ENCODE measurements at places on chromosomes 5 and 9.

- no peak for DNase-seq
These were observed 1025.0 kb upstream of the CDH10 start for GRCh38 chr5:25669645-25670401.

DNA sequence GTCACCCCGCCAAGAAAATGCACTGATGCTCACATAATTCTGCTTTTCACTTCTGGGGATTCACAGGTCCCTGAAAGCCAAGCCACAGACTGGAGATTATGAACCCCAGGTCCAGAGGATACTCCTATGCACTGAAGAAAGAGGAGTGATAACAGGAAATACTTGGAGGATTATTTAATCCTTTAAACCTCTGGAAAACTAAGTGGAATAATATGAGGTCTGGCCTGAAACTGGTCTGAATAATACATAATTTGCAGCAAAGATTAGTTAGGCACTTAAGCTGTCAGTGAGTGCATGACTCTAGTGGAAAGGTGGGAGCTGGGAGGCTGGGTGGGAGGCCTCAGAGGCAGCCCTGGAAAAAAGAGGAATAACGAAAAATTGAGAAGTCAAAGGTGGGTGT is 45.7 kb downstream of the MARCHF3 start:
- DNase-seq: no peak

DNA sequence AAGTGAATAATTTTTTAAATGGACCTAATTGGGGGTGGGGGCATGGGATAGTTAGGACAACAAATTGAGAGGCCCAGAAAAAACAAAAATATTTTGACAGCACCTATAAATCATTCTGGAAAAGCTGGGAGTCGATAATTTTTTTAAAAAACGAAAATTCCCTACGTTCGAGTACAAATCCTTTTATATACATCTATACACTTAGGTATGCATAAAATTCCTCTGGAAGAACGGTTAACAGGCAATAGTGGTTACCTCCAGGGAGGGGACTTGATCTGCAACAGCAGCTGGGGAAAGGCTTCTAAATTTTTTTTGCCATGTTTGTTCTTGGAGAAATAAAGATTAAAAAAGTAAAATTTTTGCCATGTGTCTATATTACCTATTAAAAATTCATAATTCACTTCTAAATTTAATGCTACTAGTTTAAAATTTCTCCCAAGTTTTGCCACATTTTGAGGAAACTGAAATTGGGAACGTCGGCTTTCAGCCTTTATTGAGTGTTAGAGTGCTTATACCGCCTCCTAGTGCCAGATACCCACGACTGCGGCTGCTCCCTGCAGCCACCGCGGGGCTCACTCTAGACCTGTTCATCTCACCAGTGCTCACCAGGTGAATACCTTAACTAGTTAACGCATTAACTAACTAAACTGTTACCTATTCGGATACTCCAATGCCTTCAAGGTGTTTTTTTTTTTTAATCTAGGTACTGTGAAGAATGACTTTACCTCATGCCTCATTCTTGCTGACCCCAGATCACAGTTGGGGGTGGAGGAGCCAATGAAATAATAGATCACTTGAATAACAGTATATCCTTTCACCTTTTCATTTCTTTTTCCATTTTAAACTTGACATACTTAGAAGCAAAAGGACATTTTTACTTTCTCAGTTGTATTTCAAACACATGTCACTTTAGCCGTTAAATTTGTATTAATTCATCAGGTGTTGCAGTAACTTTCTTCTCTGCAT is 1.8 kb upstream of the BHMT start:
- no peak for DNase-seq

DNA sequence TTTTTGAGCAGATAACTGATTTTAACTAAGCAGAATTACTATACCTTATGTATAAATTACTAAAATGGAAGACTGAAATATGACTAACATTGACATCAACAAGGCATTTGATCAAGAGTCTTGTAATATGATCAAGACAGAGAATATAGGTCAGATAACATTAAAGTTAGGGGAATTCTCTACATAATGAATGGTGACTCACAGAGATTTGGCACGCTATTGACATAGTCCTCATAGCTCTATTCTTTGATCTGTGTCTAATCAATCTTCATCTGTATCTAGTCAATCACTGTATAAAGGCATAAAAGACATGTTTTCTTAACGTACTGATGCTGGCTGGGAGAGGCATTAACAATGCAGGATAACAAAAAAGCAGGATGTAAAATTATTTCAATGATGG is 17.4 kb downstream of the ABITRAM start:
- no peak for DNase-seq

GRCh38 chr9:20611691-20612287 is 10.5 kb downstream of the MLLT3 start:
- no peak for DNase-seq

DNA sequence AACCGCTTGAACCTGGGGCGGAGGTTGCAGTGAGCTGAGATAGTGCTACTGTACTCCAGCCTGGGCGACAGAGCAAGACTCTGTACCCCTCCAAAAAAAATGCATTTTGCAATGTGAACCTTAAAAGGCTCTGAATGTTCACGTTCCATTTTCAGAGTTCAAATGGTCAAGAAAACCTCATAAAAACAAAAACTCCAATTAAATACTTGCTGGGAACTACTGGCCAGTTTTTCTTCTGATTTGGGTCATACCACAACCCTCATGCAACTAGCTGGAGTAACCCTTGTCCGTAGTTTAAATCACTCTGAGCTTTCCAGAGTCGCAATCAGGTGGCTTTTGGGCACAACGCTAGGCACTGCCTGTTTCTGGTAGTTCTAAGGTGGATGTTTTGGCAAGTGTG is 2.3 kb upstream of the OTULINL start:
- no peak for DNase-seq

DNA sequence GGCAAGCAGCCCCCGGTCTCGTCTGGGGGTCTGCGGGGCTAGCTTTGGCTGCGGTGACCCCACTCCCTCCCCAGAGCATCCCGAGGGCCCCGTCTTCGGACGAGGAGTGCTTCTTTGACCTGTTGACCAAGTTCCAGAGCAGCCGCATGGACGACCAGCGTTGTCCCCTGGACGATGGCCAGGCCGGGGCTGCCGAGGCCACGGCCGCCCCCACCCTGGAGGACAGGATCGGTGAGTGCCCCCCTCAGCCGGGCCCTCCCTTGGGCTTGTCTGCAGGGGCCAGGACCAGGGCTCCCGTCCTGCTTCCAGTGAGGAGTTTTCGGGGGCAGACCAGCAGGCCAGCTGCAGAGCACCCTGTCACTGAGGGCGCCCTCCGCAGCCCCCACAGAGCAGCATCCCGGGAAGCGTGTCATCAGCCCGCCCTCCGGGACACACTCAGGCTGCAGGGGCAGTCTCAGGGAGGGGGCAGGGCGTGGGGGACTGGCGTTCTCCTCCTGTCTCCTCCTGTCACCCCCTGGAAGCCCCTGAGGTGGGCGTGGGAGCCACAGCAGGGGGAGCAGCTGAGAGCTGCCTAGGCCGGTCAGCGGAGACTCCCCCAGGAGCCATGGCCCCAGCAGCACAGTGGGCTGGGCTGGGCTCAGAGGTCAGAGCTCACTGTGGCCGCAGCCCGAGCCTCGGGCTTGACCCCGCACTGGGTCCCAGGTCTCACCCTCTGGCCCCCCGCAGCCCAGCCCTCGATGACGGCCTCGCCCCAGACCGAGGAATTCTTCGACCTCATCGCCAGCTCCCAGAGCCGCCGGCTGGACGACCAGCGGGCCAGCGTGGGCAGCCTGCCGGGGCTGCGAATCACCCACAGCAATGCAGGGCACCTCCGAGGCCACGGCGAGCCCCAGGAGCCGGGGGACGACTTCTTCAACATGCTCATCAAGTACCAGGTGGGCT is 7.7 kb downstream of the DNLZ start:
- no peak for DNase-seq

GRCh38 chr9:99967457-99967856 is 61.0 kb downstream of the STX17 start:
- no peak for DNase-seq

DNA sequence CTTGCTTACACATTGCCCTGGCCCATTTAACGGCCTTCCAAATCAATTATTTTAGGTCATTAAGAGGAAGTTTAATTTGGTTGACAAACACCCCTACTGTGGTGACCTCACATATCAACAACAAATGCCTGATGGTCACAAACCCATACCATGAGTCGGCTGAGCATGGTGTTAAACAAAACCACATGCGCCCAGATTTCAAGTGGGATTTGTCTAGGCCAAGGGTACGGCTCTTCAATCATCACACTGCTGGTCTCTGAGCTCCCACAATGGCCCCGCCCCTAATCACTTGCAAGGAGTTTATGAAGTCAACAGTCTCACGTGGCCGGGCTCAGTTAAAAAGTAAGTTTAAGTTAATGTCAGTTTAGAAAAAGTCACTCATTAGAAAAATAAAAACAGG is 243.8 kb downstream of the CRB2 start:
- no peak for DNase-seq

DNA sequence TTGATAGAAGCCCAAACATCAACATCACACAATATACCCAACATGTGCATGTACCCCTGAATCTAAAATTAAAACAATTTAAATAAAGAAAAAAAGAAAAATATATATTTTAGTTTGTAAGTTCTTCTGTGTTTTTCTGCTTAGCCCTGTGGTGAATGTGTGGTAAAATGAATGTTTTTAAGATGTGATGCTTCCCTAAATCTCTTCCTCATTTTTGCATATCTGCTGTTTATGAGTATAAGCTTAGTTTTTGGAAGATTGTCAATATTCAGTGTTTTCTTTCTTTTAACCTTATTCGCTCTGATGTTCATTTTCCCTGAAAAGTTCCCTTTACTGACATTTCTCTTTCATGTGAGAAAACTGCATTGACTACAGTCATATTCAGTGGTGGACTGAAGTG is 44.4 kb upstream of the DAB2 start:
- DNase-seq: no peak

All from nucleus accumbens (tissue), 56 donors.